ENCODE measurements at places on chromosomes 7 and 10.
A peak's percentile ranks its signal among the peaks of the same experiment; 100 is the strongest.

DNA sequence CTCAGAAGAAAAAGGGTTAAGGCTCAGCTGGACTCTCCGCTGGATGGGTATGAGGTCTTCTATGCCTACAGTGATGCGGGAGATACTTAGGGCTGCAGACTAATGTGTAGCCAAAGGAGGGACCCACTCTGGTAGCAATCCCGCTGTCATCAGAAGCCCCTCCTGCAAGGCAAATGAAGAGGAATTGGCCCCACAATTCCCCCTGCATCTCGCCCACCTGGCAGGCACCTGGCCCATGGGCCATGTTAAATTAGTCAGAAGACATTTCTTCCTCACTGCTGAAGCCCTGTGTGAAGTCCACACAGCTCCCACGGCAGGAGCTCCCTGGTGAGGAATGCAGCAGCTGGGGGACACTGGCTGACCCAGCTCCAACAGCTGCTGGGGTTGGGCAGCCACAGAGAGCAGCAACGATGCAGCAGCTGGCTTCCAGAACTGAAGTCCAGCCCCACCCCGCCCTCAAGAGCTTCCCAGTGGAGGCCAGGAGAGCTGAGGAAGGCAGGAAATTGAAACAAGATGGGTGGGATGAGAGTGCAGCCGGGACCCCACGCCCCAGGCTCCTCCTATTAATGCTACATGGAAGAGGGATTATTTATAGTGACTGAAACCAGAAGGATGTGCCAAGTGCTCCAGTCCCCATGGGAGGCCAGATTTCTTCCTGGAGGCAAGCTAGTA, 5.5 kb downstream of the VSTM4 start:
- DNase-seq: no peak

DNA sequence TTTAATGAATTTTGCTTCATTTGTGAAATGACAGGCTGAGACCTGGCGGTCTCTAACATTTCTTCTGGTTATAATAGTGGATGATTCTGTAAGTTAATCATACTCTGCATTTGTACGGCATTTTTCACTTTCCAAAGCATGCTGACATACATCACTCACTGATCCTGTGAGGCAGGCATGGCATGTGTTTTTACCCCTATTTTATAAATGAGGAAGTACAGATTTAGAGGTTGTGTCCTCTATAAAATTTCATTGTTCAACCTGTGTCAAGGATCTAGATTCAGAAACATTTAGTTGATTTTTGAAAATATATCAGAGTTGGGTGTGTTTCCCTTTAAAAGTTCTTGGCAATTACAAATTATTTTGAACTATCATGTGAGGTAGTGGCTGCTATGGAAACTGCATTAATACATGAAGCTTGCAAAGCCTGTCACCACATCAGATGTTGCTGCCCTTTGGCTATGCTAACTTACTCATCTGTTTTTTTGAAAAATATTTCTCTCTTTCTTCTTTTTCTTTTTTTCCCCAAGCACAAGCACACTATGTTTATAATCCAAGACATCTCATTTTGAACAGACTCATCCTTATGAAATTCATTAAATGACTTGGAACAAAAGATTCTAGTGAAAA, 172.7 kb downstream of the GNAI1 start:
- DNase-seq: no peak

DNA sequence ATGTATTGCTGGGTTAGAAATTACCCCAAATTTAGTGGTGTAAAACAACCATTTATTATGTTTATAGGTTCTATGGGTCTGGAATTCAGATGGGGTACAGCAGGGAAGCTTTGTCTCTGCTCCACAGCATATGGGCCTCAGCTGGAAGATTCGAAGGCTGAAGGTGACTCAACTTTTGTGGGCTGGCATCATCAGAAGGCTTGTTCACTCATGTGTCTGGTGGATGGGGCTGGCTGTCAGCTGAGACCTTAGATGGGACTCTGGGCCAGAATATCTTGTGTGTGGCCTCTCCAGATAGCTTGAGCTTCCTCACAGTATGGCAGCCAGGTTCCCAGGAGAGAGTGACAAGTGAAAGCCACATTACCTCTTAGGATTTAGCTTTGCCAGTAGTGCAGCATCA, 45.9 kb downstream of the ZNF503 start:
- no peak for DNase-seq

GRCh38 chr7:70776627-70777101, 355.3 kb upstream of the GALNT17 start:
- peak; percentile 24 for DNase-seq

- DNase-seq: no peak
Observed at GRCh38 chr10:20302033-20302432, 485.8 kb downstream of the PLXDC2 start.

- DNase-seq: no peak
Observed at GRCh38 chr7:139953229-139953628, 109.5 kb downstream of the PARP12 start.

DNA sequence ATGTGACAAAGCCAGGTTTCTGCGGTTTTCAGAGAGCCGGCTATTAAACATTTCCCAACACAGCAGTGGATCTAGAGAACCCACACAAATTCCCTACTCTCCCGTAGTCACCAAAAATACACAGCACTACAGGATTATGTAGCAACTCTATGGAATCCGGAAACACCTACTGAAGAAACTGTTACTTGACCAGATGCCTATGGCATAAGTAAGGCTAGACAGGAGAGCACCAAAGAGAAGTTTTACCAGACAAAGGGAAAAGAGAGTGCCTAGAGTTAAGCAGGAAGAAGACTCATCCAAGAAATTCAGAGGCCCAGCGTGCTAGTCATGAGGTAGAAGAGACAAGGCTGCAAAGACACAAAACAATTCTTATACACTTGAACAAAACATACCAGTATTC, 321.1 kb downstream of the PARD3 start:
- DNase-seq: no peak

- no peak for DNase-seq
Observed at GRCh38 chr7:51244885-51245284, 71.7 kb downstream of the COBL start.

GRCh38 chr10:44005788-44006099, 357.1 kb upstream of the ZNF32 start:
- DNase-seq: no peak

DNA sequence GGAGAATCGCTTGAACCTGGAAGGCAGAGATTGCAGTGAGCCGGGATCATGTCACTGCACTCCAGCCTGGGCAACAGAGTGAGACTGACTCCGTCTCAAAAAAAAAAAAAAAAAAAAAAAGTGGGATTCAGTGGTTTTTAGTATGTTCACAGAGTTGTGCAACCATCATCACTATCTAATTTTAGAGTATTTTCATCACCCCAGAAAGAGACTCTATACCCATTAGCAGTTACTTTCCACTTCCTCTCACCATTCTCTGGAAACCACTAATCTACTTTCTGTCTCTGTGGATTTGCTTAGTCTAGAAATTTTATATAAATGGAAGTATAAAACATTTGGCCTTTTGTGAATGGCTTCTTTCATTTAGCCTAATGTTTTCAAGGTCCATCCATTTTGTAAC, 113.4 kb downstream of the ST7 start:
- no peak for DNase-seq

- no peak for DNase-seq
Observed at GRCh38 chr10:89591796-89592271, 53.2 kb downstream of the PANK1 start.

DNA sequence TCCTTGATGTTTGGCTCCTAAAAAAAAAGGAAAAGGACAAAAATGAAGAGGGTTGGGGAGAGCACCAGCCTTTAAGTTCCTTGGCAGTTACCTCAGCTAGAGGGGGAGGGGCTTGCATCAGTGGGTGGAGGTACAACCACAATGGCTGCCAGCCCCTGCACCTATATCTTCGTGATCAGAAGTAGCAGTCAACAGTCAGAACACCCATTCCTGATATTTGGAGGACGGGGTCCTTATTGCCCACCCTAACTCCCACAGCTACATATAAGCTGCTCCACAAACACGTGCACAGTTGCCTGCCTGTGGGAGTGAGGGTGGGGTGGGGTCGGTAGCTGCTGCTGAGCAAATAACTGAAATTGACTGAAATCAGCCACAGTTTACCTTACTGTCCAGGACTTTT, 26.2 kb downstream of the C1GALT1 start:
- DNase-seq: no peak

DNA sequence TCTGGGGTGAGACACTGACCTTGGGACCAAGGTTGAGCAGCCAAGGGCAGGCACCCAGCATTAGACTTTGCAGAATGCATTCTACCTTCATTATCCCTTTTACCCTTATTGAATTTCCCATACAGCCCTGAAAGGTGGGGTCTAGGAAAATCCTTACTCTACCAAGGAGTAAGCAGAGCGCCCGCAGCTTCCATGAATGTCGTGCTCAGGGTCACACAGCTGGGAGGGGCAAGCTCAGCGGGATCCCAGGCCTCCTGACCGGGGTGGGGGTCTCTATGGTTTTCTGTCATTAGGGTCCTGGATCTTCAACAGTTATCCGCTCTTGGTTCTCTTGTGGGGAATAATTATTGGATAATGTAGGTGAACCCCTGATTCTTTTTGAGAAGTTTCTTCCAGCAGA, 30.7 kb upstream of the BTBD16 start:
- DNase-seq: no peak

- no peak for DNase-seq
Observed at GRCh38 chr10:126130271-126130710, 233.9 kb downstream of the FANK1 start.

DNA sequence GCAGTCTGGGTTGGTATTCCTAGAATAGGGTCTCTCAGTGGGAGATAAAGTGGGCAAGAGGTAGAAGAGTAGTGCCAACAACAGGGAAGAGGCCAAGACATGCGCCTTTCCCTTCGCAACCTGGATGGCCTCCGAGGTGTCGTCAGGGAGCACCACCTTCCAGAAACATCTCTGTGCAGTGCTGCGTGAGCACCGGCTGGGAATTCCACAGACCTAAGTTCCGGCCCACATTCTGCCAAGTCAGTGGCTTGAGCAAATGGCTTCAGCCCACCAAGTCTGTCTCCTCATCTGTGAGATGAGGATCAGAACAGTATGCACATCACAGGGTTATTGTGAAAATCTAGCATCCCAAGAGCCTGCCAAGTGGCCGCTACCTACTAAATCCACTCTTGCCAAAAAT, 40.6 kb downstream of the CCDC3 start:
- no peak for DNase-seq

DNA sequence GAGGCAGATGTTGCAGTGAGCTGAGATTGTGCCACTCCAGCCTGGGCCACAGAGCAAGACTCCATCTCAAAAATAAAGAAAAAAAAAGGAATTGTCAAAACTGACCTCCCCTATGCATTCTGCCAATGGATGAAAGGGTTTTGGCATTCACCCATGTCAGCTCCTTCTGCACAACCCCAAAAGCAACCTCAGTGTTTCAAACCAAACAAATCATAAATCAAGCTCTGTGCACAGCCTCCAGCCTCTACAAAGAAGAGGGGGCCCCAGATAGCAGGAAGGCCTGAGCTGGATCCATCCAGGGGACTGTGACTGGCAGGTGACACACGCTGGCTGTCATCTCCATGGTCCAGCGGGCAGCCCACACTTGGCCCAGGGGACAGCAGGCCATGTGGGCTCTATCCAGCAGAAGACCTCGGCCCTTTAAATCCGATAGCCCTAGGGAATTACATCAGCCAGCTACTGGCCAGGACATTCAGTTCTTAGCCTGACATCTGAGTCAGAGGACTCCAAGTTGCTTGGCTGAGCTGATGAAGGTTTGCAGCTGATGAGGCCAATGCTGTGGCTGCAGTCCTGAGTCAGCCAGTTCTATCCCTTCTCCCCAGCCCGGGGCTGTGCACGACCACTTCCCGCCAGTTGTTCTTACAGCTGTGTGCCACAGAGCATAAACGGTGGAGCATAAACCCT, 52.0 kb upstream of the FIGNL1 start:
- no peak for DNase-seq

DNA sequence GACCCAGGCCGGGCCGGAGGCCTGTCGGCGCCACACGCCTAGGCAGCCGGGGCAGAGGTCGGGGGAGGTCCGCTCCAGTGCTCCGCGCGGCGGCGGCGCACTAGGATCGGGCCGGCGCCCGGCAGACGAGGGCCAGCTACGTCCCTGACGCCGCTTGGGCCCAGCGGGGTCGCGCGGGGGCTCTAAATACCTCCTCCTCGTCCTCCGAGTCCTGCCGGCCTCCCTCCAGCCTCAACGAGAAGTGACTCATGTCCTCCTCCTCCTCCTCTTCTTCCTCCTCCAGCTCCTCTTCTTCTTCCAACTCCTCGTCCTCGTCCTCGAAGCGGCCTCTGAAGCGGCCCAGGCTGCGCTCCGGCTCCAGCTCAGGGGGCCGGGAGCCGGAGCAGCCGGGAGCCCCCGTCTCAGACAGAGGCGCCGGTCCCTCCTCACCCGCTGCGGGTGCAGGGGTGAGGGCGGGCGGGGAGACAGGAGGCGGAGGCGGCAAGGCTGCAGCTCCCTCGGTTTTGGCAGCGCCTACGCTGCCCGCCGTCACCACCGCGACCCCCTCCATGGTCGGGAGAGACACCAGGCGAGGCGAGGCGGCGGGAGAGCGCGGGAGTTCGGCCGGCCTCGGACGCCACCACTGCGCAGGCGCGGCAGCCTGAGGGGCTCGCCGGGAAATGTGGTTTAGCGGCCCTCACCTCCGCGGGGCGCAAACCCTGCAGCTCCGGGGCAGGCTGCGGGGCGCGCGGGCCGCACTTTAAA, at the start of gene PCGF6:
PCGF6 (minus strand) TSS at position 624 of the 744 bp plus-strand sequence; CDS start at position 550, 74 bp downstream.
- DNase-seq: peak; percentile 71

GRCh38 chr10:124043310-124044142, 49.9 kb downstream of the CHST15 start:
- no peak for DNase-seq

- DNase-seq: no peak
Observed at GRCh38 chr10:73439055-73439454, 5.7 kb upstream of the MSS51 start.

DNA sequence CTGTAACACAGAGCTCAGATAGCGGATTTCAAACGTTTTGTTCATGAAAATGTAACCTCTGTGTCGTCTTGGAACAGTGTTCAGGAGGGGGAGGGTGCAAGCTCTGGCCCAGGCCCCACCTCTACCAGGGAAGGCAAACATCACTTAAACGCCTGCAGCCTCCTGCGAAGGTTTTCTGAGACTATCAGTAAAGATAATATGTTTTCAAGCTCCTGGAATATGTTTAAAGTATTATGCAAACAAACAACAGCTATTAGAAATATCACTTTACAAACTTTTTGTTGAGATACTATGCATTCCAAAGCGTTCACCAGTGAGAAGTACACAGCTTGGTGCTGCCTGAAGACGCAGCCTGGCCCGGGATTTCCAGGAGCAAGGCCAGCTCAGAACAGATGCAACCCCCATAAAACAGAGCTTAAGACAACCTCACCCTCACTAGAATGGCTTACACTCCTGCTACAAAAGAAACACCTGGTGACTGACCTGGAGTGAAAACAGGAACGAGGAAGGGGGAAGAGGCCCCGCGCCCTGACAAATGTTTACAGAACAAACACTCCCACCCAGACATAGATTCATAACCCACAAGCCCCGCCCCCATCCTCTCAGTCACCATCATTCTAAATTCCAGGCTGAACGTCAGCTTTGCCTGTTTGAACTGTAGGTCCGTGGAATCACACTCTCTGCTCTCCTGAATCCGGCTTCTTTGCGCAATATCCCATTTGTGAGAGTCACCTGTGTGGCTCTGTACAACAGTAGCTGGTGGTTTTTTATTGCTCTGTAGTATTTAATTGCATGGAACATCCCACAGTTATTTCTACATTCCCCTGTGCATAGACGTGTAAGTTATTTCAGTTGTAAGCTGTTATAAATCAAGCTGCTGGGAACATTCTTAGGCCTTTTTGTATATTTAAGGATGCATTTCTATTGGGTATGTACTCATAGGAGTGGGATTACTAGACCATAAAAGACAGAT, 155.0 kb downstream of the PTPRN2 start:
- no peak for DNase-seq

- DNase-seq: no peak
Observed at GRCh38 chr7:101555269-101555920, 73.7 kb downstream of the MYL10 start.
